GM12892 (cell line): ENCODE measurements at places on chromosomes 7 and 10.

GRCh38 chr10:5458425-5458824 lies 40.9 kb downstream of the CALML5 start:
- no peak for DNase-seq

GRCh38 chr10:839550-840205 lies 91.8 kb downstream of the LARP4B start:
- DNase-seq: no peak

GRCh38 chr7:140902303-140902953 lies 22.3 kb downstream of the BRAF start:
- no peak for DNase-seq

DNA sequence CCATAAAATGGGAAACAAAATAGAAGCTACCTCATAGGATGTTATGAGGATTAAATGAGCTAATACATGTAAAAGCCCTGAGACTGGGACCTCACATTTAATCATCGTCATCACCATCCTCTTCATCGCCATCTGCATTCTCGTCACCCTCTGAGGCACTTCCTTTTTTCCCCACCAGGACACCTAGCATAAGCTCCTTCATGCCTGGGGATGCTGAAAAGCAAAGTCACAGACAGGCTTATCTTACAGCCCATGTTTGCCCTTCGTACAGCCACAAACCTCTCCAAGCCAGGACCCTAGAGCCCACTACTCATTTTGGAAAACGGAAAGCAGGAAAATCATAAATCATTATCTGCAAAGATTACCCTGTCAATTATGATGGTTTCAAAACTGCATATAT lies 249.6 kb downstream of the GPAM start:
- DNase-seq: no peak

DNA sequence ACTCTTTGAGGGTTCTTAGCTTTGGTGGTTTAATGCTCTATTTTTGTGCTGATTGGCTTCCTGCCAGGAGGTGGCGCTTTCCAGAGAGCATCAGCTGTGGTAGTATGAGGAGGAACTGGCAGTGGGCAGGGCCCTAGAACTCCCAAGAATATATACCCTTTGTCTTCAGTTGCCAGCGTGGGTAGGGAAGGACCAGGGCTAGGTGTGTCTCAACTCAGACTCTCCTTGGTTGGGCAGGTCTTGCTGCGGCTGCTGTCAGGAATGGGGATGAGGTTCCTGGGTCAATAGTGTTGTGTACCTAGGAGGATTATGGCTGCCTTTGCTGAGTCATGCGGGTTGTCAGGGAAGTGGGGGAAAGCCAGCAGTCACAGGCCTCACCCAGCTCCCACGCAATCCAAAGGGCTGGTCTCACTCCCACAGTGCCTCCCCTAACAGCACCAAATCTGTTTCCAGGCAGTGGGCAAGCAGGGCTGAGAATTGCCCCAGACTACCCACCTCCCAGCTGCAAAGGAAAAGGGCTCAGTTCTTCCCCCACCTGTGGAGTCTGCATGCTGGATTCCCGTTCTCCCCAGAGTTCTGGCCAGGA lies 191.5 kb downstream of the PHTF2 start:
- no peak for DNase-seq

DNA sequence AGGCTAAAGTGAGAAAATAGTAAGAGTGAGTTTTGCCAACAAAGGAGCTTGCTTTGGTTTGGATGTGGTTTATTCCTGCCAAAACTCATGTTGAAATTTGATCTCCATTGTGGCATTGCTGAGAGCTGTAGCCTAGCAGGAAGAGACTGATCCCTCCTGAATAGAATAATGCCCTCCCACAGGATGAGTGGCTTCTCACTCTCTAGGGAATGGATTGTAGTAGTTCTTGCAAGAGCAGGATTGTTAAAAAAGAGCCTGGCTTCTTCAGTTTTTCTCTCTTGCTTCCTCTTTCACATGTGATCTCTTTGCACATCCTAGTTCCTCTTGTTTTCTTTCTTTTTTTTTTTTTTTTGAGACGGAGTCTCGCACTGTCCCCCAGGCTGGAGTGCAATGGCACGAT lies 34.4 kb downstream of the ASAH2 start:
- no peak for DNase-seq

DNA sequence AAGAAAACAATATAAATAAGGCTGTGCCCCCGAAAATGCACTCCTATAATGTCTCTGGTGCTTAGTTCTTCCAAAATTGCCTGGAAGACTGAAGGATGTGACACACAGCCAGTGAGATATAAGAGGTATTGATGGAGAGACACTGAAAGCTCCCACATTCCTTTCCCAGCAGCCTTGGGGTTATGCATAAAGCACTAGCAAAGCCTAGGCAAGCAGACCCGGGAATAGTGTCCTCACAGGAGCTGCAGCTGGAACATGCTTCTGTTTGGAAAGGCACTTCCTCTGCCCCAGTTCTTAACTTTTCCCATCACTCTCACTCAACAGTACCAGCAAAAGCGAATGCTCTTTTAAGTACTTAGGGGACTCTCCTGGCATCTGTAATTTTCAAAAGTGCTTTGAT lies 178.0 kb downstream of the AMPH start:
- DNase-seq: no peak

DNA sequence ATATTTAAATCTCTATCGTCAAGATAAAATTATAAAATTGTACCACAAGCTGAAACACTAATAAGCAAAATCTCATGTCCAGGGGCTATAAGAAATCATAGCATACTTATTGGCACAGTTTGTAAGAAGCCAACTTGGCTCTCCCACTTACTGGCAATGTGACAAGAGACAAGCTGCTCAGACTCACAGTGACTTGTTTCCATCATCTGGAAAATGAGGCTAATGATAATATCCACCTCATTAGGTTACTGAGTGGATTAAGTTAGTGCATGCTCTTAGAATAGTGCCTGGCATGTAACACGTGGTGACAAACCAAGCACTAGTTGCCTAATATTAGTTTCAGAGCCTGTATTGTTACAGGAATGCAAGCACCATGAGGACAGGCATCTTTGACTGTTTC lies 234.4 kb downstream of the GLI3 start:
- no peak for DNase-seq

- no peak for DNase-seq
Observed at GRCh38 chr7:123935436-123936381, 10.7 kb downstream of the SPAM1 start.

GRCh38 chr10:971150-971542 lies 17.1 kb upstream of the GTPBP4 start:
- no peak for DNase-seq

- DNase-seq: no peak
Observed at GRCh38 chr7:99252166-99252895, 20.3 kb upstream of the MYH16 start.

- DNase-seq: no peak
Observed at GRCh38 chr7:75596727-75597614, 104.9 kb downstream of the SPDYE5 start.

- no peak for DNase-seq
Observed at GRCh38 chr10:102444851-102445250, 6.5 kb downstream of the C10orf95 start.
